Activated gamma-delta T cell (primary cell): ENCODE measurements at places on chromosomes 3 and 15.

DNA sequence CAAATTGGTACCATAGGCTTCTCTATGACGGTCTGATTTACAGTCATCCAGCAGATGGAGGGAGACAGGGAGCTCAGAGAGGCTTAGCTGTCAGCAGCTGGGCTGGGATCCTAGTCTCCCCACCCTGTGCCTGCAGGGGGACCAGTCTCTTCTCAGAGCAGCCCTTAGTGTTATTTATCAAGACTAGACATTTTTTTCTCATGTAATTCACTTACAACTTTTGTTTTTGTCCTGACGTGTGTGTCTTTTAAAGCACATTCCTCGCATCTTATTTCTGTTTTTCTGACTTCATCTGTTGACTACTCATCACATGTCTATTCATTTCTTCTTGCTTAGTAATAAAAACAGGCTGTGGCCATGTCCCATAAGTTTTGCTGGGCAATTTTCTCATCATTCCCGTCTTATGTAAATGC is 116.1 kb downstream of the KLF13 start:
- DNase-seq: no peak

- no peak for DNase-seq
Observed at GRCh38 chr3:152402695-152403451, 134.1 kb downstream of the MBNL1 start.

- no peak for DNase-seq
Observed at GRCh38 chr15:85800478-85801123, 5.9 kb upstream of the KLHL25 start.

DNA sequence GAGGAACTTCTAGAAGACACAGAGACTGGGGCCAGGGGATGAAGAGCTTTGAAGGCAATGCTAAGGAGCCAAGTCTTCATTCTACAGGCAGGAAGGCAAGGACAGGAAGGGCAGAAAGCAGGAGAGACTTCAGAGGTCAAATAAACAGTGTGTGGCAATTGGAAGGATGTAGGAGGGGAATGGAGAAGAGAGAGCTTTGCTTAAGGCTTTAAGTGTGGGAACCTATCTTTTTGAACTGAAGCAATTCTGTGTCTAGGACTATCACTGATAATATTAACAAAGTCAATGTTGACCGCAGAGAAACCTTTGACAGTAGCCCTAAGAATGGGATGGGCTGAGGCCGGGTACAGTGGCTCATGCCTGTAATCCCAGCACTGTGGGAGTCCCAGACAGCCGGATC is 325.0 kb downstream of the FOXP1 start:
- DNase-seq: no peak

GRCh38 chr15:95247071-95247984 is 1016.0 kb downstream of the MCTP2 start:
- DNase-seq: no peak

DNA sequence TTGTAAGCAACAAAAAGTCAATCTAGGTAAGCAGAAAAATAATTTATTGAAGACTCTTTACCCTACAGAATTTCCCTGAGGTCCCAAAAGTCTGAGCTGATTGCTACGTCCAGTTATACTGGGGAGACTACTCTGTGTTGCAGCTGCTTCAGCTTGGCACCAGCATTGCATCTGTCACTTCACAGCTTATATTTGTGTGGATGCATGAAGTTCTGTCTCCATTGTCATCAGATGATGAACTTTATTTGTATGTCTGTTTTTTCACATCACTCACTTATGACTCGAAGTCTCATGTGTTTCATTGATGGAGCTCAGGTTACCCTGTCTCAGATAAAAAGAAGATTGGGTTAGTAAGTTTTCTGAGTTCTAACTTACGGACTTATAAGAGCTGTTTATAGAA is 75.3 kb upstream of the LRRFIP2 start:
- no peak for DNase-seq
